NCI-H1694 treated with DMSO at 0.1 percent for 48 hours (cell line): ENCODE measurements at places on chromosomes 3 and 15.

DNA sequence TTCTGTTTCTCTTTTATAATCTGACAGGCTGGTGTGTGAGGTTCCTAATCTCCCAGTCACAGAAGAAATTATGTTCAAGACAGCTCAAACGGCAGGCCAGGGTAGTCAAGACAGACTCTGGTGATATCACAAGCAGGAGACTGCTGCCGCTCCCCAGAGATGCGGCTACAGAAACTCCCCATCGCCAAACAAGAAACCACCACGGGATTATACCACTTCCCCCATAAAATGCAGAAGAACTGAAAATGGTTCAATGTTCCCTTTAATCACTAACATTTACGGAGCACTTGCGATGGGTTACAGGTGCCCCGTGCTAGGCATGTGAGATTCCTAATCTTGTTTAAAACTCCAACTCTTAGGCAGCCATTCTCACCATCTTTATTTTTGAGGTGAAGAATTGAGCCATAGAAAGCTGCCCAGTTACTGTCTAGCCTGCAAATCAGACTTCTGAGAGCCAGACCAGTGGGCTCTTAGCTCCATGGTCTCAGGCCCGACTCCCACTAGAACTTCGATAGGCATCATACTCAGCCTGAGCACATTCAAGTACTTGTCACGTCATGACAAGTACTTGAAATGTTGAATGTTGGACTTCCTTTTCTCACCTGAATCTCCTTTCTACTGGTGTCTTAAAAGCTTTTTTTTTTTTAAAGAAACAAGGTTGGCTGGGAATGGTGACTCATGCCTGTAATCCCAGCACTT, 58.4 kb downstream of the TBC1D2B start:
- no peak for DNase-seq

- DNase-seq: peak; percentile 93
Observed at GRCh38 chr3:128473180-128473519, 6.5 kb upstream of the DNAJB8 start.

GRCh38 chr3:65619888-65620287, 418.8 kb downstream of the MAGI1 start:
- no peak for DNase-seq

DNA sequence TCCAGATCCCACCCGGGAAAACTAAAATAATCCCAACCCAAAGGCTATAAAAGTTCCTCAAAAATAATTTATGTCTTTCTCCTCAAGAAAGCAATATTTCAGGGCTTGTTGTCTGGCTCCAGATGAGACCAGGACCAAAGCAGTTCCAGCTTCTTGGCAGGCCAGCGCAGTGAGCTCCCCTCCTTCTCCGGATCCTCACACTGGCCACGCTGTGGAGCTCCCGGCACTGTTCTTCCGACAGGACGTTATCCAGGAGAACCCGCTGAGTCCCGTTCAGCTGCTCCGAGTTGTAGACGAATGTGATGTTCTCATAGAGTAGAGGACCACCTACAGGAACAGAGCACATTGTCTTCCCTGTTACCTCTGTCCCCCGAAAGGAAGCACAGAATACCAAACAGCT, 146.3 kb downstream of the P3H2 start:
- no peak for DNase-seq

GRCh38 chr15:38864827-38865581, 300.4 kb upstream of the RASGRP1 start:
- no peak for DNase-seq

DNA sequence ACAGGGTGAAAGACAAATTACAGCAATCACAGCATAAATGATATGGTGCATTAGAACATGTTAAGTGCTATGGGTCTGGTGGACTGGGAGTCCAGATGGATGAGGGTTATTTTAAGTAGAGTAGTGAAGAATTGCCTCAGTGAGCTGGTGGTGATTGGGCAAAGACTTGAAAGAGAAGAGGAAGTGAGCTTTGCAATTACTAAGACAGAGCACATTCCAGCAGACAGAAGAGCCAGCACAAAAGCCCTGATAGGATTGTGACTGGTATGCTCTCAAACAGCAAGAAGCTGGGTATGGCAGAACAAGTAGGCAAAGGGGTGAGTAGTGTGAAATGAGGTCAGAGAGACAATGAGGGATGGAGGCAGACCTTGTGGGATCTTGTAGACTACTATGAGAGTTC, 2.1 kb upstream of the ACKR4 start:
- no peak for DNase-seq

GRCh38 chr3:81581966-81582599, 179.4 kb downstream of the GBE1 start:
- no peak for DNase-seq

GRCh38 chr3:65907232-65908130, 131.2 kb downstream of the MAGI1 start:
- DNase-seq: no peak

DNA sequence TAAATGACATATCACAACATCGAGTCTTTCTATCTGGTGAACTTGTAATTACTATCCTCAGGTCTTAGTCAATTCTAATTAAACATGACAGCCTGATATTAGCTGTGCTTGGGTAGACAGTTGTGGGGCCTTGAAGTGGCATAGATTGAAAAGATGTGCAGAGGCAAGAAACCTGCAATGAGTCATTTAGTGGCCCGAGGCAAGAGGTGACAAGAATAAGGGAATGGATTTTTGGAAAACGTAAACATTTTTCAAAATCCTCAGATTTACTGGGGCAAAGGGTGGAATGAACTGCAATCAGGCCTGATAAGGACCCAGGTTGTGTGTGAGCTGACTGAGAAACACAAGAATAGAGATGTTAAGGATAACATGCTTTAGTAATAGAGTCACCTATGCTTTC, 29.5 kb upstream of the ULK4 start:
- DNase-seq: no peak

- no peak for DNase-seq
Observed at GRCh38 chr3:160665784-160666526, 11.0 kb upstream of the ARL14 start.

DNA sequence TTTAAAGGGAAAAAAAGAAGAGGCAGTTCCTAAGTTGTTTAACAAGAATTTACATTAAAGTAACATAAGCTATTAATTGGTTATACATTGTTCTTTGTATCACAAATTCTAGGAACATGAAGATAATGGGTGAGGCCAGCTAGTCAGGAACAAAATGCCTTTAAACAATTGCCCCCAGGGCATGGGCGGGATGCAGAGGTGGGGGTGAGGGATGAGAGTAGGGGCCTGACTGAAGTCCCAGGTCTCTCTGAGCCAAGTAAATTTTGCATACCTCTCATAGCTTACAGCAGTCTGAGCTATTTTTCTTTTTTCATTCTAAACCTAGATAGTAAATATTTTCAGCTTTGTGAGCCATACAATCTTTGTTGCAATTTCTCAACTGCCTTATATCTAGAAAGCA, 77.8 kb upstream of the RNU6-1 start:
- DNase-seq: no peak

DNA sequence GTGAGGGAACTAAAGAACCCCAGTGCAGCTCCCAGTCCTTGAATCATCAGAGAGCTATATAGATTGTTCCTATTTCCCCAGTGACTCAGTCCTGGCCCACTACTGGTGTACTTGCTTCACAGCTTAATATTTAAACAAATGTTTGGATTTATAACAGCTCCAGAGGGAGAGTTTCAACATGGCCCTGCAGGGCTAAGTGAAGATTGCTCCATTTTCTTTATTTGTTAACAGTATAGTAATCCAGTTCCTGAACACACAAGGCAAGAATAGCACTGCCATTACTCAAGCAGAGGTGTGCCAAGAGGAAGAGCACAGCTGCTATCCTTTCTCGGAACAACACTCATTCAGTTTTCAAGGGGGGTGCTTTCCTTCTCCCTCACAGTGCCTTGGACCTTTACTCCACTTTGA, 6.5 kb downstream of the SQOR start:
- DNase-seq: no peak

GRCh38 chr3:16759227-16759903, 125.4 kb upstream of the PLCL2 start:
- no peak for DNase-seq

DNA sequence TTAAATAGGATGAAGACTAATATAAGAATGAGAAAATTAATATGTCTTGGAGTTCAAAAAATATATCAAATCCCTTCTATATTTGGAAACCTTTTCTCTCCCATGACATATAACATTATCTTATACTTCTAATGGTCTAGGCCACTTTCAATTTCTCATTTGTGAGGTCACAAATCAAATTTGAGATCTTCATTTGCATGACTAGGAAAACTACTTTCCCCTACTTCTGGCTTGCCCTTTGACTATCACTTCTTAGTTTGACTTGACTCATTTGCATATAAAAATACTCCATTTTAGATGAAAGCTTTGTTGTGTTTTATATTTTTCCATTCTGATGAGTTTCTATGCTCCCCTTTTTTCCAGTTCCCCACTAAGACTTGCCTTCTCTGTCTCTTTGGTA, 598.6 kb upstream of the TBL1XR1 start:
- no peak for DNase-seq

GRCh38 chr3:187085021-187085666, 54.2 kb downstream of the RPL39L start:
- no peak for DNase-seq

- DNase-seq: no peak
Observed at GRCh38 chr15:78216276-78217104, 17.9 kb downstream of the ACSBG1 start.

- no peak for DNase-seq
Observed at GRCh38 chr3:135012101-135012500, 217.0 kb downstream of the EPHB1 start.

DNA sequence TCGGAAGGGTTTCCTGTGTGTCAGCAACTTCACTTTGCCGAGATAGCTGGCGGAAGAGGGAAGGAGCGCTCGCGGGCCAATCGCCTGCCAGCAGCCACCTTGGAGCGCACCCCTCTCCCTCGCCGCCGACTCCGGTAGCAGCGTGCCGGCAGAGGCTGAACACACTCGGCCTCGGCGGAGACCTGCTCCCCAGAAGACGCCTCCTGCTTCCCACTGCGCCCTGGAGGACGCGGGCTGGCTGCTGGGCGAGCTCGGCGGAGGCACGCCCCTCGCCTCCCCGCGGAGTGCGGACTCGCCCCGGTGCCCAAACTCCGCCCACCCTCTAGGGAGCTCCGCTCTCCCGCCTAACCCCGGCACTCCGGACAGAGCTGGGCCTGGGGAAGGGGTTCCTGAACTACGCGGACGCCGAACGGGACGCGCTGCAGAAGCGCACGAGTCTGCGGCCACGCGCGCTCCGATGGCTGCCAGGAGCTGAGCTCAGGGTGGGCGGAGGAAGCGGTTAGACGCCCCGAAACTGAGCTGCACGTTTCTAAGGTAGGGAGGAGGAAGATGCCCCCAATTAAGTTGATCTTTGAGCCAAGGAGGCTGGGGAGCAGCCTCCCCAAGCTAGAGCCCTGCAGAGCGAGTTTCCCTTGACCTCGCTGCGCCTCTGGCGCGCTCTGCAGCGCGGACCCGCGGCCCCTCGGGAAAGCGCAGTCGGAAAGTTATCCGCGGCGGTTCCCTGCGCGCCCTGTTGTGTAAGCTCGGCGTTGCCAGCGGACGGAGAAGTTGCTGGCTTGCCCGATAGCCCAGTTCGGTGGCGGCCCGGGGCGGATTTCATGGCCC, at the start of gene P2RY1:
Gene P2RY1 (plus strand): TSS at position 356 of the 825 bp plus-strand sequence. CDS start 652 bp downstream, outside the sequence.
- no peak for DNase-seq

- DNase-seq: no peak
Observed at GRCh38 chr3:69210068-69210730, 87.8 kb upstream of the LMOD3 start.

GRCh38 chr3:127100459-127101410, 92.2 kb upstream of the PRR23E start:
- no peak for DNase-seq

GRCh38 chr3:122394173-122394572, 10.2 kb downstream of the FAM162A start:
- DNase-seq: no peak

GRCh38 chr3:74287557-74287956, 326.9 kb downstream of the CNTN3 start:
- no peak for DNase-seq

GRCh38 chr15:52483707-52484106, 45.0 kb downstream of the MYO5A start:
- DNase-seq: no peak

GRCh38 chr3:17432236-17432635, 310.2 kb downstream of the TBC1D5 start:
- no peak for DNase-seq

DNA sequence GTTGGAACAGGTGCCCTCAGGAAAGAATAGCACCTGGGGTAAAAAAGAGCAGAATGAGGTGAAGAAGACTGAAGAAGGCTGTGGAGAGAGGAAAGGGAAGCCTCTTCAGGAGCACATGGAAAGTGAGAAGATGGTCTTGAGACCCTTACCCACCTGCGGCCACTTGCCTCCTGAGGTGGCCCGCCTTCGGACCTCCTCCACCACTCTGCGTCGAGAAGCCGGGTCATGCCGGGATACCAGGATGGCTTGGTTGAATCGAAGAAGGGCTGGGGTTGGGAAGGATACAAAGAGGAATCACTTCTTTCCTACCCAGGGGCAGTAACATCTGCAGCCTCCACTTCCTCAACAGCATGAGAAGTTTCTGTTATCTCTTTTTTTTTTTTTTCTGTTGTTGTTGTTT, 3.0 kb downstream of the LPCAT4 start:
- DNase-seq: no peak

DNA sequence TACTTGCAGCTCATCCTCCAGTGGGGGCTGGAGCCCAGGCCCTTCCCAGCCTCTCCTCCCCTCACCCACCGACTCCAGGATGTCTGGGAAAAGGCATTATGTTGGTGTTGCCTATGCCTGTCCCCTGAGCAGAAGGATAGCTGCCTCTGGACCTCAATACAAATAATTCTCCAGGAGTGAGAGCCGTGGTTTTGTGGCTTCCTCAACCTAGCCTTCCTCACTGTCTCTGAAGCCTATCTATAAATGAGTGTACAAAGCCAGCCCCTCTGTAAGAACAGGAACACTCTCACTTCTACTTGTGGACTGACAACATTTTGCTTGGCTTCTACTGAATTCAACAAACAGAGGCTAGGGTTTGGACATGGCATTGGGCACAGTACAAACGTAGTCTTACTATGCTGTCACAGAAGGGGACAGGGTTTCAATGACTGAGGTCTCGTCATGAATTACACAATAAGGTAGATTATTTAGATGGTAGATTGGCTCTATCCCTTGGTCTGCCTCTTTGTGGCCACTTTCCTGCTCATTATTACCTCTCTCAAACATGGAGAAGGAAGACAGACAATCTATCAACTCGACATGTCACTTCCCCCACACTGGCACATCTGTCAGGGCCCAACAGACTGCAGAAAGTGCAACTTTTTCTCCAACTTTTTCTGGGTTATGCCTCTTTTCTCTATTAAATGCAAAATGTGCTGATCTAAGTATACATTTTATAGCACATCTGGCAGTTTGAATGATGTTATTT, 82.8 kb upstream of the MEX3B start:
- DNase-seq: no peak

DNA sequence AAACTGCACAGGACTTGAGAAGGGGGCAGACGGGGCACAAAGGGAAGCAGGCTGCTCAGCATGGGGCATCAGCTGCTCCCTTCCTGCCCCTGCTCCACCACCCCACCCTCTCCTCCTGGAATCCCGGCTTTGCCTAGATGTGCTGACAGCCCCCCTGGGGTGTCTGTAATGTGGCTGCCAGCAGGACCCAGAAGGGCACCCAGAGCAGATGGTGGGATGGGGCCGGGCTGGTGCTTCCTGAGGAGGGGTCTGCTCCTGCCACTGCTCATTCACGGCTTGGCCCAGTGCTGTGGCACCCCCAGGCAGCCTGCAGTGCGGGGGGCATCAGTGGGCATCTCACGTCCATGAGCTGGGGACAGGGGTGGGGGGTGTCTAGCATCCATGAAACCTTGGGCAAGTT, 10.2 kb downstream of the H1-8 start:
- peak; percentile 16 for DNase-seq
